ENCODE measurements at places on chromosomes 4 and X.

DNA sequence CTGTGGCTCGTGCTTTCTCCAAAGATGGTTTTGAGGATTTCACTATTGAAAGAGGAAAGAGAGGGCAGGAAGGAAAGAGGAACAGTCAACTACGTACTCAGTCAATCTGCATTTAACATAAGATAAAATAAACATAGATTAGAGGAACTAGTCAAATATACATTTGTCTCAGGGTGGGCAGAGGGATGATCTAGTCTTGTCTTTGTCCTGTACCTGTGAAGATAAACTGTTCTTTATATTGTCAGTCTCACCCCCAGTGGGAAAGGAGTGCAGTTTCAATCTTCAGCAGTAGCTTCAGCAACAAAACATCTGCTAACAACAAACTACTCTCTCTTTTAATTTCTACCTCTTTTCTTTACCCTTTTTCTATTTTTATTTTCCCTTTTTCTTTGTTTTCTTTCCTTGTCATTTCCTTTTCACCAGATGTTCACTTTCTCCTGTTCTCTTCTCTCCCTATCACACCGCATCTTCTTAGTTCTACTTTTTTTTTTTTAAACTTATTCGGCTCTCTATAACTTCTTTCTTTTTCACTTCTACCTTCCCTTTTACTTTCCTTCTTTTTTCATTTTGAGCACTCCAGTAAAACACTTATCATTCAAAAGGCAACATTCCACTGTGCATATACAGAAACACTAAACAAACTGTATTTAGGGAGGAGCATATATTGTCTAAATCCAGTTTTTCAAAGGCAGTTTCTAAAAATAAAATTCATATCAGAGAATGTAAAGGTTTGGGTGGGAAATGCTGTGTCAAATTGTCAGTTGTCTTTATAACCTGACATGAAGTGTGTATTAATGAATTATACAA is 51.4 kb upstream of the GUCY1A1 start:
- no peak for DNase-seq

DNA sequence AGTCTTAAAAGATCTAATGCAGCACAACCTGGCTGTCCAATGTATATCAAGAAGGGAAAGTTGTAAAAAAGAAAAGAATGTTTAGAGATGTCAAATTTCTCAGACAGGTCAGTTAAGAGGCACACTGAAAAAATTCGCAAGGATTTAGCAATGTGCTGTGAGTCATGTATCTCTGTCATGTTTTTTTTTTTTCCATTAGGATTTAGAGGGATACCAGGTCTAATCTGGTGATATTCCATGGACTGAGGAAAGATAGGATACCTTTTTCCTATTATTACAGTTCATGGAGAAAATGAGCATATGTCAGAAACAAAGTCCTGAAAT is 815.4 kb upstream of the PCDH10 start:
- DNase-seq, result no peak

DNA sequence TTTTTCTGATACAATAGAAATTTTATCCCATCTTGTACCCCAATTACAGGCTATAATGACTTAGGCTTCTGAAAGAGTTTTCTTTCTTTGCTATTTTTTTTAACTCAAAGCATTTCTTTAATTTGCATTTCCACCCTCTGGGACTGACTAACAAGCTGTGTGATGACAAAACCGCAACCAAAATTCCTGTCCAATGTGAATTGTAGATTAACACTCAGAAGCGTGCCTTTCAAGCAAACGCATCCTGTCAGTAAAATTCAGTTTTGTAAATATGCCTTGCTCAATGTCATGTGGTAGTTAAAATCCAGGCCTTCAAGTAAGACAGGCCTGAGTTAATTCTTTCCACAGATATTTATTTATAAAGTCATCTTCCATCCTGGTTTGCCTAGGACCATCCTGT is 50.3 kb downstream of the STK32B start:
- no peak for DNase-seq

DNA sequence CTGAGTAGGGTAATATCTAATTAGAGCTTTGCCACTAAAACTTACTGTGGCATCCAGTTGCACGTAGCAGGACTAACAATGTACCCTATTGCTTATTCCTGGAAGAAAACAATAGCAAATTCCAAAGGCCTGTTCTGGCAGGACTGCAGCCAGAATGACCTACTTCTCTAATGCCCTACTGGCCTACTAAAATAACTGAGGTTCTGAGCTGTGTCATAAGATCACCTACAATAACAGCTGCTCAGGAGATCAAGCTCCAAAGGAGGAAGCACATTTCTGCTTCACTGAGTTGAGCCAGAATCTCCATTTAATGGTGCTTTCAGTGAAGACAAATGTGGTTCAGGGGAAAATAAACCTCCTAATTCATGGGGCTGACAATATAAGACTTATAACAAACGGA is 42.2 kb upstream of the CXCL8 start:
- DNase-seq, result no peak

GRCh38 chr4:73764513-73764912 is 24.1 kb downstream of the CXCL8 start:
- DNase-seq, result no peak

GRCh38 chr4:107718351-107718965 is 1.6 kb downstream of the PAPSS1 start:
- DNase-seq, result no peak

- DNase-seq, result no peak
Measured at GRCh38 chrX:154439841-154440240, 2.9 kb downstream of the GDI1 start.

- no peak for DNase-seq
Measured at GRCh38 chrX:144730471-144730870, 516.8 kb upstream of the SPANXN1 start.

GRCh38 chrX:10769195-10769594 is 148.8 kb upstream of the MID1 start:
- no peak for DNase-seq

DNA sequence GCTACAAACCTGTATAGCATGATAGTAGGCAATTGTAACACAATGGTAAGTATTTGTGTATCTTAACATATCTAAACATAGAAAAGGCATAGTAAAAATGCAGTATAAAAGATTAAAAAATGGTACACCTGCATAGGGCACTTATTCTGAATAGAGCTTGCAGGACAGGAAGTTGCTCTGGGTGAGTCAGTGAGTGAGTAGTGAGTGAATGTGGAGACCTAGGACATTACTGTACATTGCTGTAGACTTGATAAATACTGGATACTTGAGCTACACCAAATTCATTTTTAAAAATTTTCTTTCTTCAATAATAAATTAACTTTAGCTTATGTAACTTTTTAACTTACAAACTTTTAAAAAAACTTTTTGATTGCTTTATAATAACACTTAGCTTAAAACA is 68.2 kb upstream of the MAML3 start:
- no peak for DNase-seq

DNA sequence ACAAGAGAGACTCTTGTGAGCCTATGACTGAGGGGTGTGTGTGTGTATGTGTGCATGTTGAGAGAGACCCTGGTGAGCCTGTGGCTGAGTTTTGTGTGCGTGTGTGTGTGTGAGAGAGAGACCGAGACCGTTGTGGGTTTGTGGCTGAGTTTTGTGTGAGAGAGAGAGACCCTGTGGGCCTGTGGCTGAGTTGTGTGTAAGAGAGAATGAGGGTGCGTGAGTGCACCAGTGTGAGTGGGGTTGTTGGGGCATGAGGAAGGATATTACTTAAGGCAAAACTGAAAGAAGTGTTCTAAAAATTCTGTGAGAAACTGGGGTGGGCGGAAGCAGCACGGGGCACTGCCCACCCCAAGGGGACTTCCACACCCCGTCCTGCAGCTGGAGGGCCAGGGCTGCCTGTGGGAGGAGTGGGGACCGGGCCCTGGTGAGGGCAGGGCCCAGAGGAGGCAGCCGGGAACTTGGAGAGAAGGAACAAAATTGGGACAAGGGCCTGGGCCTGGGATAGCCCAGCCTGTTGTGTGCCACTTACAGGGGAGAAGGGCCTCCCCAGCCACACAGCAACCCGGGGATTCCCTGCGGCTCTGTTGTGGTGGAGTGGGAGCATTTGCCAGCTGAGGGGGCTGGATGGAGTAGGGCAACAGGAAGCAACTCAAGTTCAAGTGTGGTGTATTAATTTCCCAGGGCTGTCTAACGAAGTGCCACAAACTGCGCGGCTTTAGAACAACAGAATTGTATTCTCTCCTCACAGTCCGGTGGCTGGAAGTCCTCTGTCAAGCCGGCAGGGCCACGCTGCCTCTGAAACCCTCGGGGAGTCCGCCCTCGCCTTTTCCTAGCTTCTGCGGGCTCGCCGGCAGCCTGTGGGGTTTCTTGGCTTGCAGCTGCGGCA is 22.1 kb downstream of the TMEM131L start:
- DNase-seq, result peak; percentile 77
